ENCODE measurements at places on chromosomes 1 and 21. TPM values are rescaled to one million over a fixed set of nuclear protein-coding genes. Genes with fewer than 3 reads are reported as not detected.

ARHGAP30 gene
- total RNA-seq, result 0.07 TPM

IVL gene
- not detected for total RNA-seq

KHDRBS1 gene
- total RNA-seq, result 140 TPM

FCRL6 gene
- not detected for total RNA-seq

KCNA3 gene
- not detected for total RNA-seq

MEX3A gene
- 2.2 TPM for total RNA-seq

CDC7 gene
- total RNA-seq, result 5.9 TPM

RGS1 gene
- not detected for total RNA-seq

STYXL2 gene
- not detected for total RNA-seq

VWA1 gene
- 5.3 TPM for total RNA-seq

PLA2G2F gene
- not detected for total RNA-seq

SNX27 gene
- total RNA-seq, result 7.5 TPM

JUN gene
- total RNA-seq, result 41.4 TPM

TBX19 gene
- 0.78 TPM for total RNA-seq

Measured in A549 treated with ZK216348 at 1 μM for 4 hours (cell line).